GM12878 (cell line): ENCODE measurements at places on chromosomes 4 and X. TPM values are rescaled to one million over a fixed set of nuclear protein-coding genes. Genes with fewer than 3 reads are reported as not detected.

Gene SMIM31
- not detected in 2 replicates for total RNA-seq

Gene FRMPD4
- total RNA-seq: not detected in 2 replicates

DNA sequence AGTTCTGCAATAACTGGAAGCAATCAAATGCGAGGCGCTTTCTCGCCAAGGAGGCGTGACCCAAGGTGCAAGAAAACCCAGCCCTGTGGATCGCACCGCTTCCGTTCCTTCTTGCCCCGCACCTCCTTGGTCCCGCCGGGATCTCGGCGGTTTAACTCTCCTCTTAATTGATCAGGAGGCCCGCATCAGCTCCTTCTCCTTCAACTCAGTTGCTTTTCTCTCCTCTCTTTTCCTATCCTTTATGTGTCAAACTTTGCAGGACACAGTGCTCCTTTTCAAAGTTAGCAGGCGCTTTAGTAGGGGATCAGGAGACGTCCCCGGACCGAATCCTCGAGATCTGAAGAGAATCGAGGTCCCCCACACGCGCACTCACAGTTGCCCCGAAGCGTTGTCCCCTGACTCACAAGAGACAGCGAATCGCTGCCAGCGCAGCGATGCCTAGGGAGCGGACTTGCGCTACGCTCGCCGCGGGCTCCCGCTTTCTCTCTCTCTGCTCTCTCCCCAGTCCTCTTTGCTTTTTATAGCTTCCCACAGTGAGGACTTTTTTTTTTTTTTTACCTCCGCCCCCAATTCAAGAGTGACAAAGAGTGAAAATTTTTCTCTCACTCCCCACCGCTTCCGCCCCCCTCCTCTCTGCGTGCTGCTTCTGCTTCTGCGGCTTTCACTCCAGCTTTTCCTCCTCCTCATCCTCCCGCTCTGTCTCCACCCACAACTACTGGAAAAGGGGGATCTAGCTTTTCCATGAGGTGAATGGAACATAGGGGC is at the start of gene DKK2:
DKK2 (minus strand) TSS at position 495 of the 765 bp plus-strand sequence. CDS start 722 bp downstream, outside the sequence.
- peaks cover 6% of the 10 kb centered on the region for H3K4me1 ChIP-seq
- H3K36me3 ChIP-seq: no peaks in the 10 kb centered on the region
- H3K27me3 ChIP-seq: peaks cover 26% of the 10 kb centered on the region
- H3K4me3 ChIP-seq: no peak within 1 kb of the TSS; the same call in 1 of the 2 replicates

DNA sequence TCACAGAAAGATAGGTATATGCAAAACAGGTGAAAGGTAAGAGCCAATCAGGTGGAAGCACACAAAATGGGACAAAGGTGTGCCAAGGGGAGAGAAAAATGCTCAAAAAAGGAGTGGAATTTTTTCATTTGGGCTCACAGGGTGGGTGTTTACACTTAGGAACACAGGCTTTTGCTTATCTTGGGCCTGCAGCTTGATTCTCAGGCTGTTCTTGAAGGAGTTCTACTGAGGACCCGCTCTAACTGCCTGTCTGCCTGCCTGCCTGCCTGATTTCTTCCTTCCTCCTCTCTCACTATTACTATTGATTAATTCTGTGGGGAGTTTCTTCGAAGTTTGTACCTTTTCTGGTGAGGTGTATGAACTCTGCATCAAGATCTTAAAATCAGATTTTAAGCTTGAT is 120.3 kb upstream of the CTSO start:
- H3K4me3 ChIP-seq: no peak overlapping the region
- H3K36me3 ChIP-seq: no peaks in the 10 kb centered on the region
- no peaks in the 10 kb centered on the region for H3K4me1 ChIP-seq
- no peak overlapping the region for H3K27ac ChIP-seq
- DNase-seq: no peak

Gene DKK2
- not detected in 2 replicates for total RNA-seq

GRCh38 chr4:26062215-26062614 is 148.2 kb downstream of the SMIM20 start:
- no peak overlapping the region for H3K27ac ChIP-seq
- no peaks in the 10 kb centered on the region for H3K36me3 ChIP-seq
- H3K4me1 ChIP-seq: peaks cover 9% of the 10 kb centered on the region; the same call in 1 of the 2 replicates

DNA sequence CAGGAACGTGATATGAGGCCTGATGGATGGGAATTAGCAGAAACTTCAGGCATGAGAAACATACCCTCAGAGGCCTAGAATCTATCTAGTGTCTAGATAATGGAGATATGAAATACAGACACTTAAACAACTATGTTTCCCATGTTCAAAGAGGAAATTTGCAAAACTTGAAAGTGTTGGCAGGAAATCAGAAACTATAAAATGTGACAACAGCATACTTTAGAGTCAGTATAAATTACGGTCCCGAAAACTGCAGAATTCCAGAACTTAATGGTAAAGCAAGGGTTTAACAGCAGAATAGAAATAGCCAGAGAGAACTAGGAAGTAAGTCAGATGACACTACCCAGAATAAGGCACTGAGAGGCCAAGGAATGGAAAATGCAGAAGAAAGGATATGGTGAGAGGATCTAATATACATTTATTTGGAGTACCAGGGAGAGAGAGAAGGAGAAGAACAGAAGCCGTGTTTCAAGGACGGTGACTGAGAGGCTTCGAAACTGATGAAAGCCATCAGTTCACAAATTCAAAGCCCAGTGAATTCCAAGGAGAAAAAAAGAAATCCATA is 7.4 kb downstream of the HTT-AS start:
- no peaks in the 10 kb centered on the region for H3K36me3 ChIP-seq
- no peak overlapping the region for H3K4me3 ChIP-seq
- no peaks in the 10 kb centered on the region for H3K27me3 ChIP-seq
- DNase-seq: no peak
- H3K4me1 ChIP-seq: no peaks in the 10 kb centered on the region
- H3K27ac ChIP-seq: no peak overlapping the region
